Testis (tissue), 5 donors: ENCODE measurements at places on chromosomes 4 and X. TPM values are rescaled to one million over a fixed set of nuclear protein-coding genes. Genes with fewer than 3 reads are reported as not detected.

GRCh38 chr4:140094438-140095420 is 59.3 kb downstream of the MAML3 start:
- peak overlapping the region; percentile 41 for H3K27ac ChIP-seq
- H3K27me3 ChIP-seq = no peaks in the 10 kb centered on the region
- H3K4me1 ChIP-seq = peaks cover 52% of the 10 kb centered on the region
- H3K36me3 ChIP-seq = no peaks in the 10 kb centered on the region
- peak; percentile 81 for DNase-seq
- no peak overlapping the region for H3K4me3 ChIP-seq

DNA sequence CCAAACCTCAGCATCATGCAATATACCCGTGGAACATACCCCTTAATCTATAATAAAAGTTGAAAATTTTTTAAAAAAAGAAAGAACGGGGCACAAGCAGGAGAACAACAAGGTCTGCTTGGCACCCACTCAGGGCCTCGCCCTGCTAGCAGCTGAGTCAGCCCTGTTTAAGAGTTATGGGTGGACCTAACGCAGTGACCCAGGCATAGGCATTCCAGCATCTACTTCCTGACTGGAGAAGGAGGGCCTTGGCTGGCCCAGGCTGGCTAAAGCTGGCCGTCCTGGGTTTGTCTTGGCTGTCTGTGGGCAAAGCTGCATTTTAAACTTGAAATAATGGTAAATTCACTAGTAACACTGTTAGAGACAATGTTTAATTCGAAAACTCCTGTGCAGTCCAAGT is 236.7 kb upstream of the PGRMC2 start:
- H3K4me1 ChIP-seq = no peaks in the 10 kb centered on the region
- no peaks in the 10 kb centered on the region for H3K27me3 ChIP-seq
- H3K27ac ChIP-seq = no peak overlapping the region
- DNase-seq = no peak

DNA sequence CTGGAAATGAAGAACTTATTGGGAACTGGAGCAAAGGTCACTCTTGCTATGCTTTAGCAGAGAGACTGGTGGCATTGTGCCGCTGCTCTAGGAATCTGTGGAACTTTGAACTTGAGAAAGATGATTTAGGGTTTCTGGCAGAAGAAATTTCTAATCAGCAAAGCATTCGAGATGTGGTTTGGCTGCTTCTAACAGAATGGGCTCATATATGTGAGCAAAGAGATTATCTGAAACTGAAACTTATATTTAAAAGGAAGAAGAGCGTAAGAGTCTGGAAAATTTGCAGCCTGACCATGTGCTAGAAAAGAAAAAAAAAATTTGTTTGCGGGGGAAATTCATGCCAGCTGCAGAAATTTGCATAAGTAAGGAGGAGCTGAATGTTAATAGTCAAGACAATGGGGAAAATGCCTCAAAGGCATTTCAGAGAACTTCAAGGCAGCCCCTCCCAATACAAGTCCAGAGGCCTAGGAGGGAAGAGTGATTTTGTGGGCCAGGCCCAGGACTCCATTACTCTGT is 35.9 kb upstream of the PAPSS1 start:
- H3K27me3 ChIP-seq = no peaks in the 10 kb centered on the region
- DNase-seq = no peak
- H3K36me3 ChIP-seq = no peaks in the 10 kb centered on the region

GRCh38 chrX:39753293-39753996 is 344.3 kb downstream of the BCOR start:
- H3K4me3 ChIP-seq = no peak overlapping the region
- H3K4me1 ChIP-seq = peaks cover 5% of the 10 kb centered on the region

- H3K4me1 ChIP-seq = no peaks in the 10 kb centered on the region
- H3K27me3 ChIP-seq = no peaks in the 10 kb centered on the region
- no peak overlapping the region for H3K27ac ChIP-seq
- H3K36me3 ChIP-seq = no peaks in the 10 kb centered on the region
Observed at GRCh38 chrX:68947882-68948605, 119.2 kb downstream of the EFNB1 start.

DNA sequence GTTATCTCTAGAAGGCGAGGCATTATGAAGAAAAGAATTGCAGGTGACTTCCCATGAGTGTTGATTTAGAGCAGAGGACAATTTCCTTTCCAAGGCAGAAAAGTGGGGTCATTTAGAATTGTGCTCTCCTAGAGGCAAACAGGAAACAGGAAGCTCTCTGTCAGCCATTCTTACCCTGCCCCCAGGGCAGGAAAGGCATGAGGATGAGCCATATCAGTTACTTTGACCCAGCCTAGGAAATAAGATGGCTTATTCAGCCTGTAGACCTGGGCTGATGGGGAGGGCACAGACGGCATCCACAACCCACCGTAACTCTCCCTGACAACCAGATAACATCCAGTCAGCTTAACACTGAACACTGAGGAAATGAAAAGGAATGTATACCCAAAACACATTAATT is 88.8 kb upstream of the KDR start:
- H3K4me3 ChIP-seq = no peak overlapping the region
- H3K4me1 ChIP-seq = no peaks in the 10 kb centered on the region
- H3K27ac ChIP-seq = no peak overlapping the region
- no peaks in the 10 kb centered on the region for H3K27me3 ChIP-seq

GRCh38 chr4:168857546-168858314 is 152.3 kb downstream of the CBR4 start:
- H3K36me3 ChIP-seq = no peaks in the 10 kb centered on the region
- no peak overlapping the region for H3K4me3 ChIP-seq
- no peak for DNase-seq
- H3K27ac ChIP-seq = peak overlapping the region; percentile 87
- H3K4me1 ChIP-seq = peaks cover 64% of the 10 kb centered on the region

- DNase-seq = no peak
- no peak overlapping the region for H3K4me3 ChIP-seq
- H3K4me1 ChIP-seq = peaks cover 16% of the 10 kb centered on the region
- H3K27ac ChIP-seq = no peak overlapping the region
Observed at GRCh38 chr4:682490-683172, 6.3 kb downstream of the SLC49A3 start.

Gene MAGEB16
- polyA plus RNA-seq = 9.6 TPM

Gene MID1
- 10.3 TPM for polyA plus RNA-seq

Gene FTSJ1
- polyA plus RNA-seq = 38.0 TPM

Gene KCNIP4
- polyA plus RNA-seq = not detected
